ENCODE measurements at places on chromosomes 12 and 14.

DNA sequence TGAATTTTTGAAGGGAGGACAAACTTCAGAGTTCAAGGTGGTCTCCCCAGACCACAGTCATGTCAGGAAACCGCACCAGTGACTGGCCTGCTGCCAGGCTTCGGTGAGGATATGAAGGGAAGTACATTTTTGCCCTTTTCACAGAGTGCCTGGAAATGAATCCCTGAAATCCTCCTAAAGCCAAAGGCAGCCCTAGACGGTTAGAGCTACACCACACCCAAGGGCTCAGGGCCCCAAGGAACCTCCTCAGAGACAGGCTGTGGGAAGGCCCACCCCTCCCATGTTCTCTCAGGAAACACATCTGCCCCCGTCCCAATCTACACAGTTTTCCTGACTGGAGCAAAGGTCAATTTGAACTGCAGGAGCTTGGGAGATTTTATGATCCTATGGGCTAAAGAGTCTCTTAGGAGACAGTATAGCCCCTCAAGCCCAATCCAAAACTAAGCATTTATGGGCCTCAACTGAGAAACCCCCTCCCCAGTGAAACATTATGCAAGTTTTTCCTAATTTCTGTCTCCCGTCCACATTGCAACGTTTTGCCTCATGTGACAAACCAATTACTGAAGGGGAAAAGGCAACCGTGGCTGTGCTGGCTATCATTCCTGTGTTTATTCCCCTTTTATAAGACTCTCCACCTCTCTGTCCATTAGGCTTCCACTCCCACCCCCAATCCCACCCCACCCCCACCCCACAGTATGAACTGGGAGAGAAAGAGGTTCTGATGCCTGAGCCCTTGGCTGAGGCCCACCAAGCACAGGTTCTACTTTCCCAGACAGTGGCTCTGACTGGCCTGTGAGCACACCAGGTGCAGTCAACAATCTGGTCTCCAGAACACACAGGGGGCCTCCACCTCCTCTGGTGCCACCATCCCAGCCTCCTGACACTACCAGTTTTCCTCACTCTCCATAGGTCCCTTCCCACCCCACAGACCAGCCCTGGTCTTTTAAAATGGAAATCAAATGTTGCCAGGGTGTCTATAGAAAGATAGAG lies 9.6 kb upstream of the RNASE1 start:
- DNase-seq = no peak

DNA sequence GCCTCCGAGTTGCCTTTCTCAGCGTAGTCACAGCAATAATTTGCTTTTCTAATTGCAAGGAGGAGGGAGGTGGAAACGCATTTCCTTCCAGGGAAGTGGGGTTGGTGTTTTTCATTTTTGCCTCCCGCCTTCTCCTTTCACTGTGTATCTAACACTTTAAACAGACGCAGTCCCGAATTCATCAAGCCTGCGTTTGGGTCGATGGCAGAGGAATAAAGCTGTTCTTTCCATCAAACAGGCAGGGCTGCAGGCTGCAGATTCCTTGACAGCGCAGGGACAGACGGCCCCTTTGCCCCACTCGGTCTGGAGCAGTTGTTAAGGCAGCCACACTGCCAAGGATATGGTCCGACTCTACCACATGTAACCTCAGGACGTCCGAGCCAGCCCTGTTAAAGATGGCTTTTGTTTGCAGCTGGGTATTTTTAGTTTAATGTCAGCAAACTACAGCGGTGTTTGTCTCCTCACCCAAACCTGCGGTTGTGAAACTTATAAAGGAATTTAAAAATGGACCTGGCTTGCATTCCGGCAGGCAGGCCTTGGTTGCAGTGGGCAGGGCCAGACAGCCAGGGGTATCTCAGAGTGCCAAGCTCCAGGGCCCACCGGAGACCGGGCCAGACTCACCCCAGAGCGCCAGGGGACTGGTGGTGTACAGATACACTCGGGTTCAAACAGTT lies 2.1 kb downstream of the CHST11 start:
- DNase-seq = no peak

DNA sequence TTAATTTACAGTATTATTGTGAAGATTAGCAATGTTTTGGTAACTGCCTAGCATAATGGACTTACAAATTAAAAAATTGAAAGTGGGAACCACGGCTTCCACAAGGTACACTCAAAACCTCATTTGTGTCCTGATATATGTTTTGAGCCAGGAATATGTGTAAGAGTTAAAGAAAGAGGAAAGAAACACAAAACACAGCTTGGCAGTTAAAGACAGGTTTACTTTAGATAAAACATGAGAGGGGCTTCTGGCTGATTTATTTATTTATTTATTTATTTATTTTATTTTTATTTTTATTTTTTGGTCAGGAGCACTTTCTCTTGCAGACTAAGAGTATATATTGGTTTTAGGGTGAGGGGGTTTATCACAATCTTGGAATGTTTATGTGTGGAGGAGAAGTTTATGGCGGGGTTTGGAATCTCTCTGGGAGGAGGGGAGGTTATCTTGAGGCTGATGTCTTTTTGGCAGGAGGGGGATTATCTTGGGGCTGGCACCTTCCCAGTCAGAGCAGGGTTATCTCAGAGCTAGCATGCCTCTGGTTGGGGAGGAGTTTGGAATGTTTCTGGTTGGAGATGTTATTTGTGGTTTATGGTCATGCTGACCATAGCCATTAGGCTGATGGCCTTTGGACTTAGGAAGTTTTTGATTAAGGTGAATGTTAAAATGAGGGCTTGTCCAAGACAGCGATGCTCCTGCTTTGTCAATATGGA lies 436.7 kb downstream of the DAD1 start:
- no peak for DNase-seq

GRCh38 chr12:47551426-47551851 lies 154.4 kb downstream of the RPAP3 start:
- no peak for DNase-seq

GRCh38 chr12:132600048-132601032 lies 10.0 kb downstream of the LRCOL1 start:
- DNase-seq = no peak

GRCh38 chr12:88327276-88327675 lies 185.2 kb downstream of the TMTC3 start:
- DNase-seq = no peak

DNA sequence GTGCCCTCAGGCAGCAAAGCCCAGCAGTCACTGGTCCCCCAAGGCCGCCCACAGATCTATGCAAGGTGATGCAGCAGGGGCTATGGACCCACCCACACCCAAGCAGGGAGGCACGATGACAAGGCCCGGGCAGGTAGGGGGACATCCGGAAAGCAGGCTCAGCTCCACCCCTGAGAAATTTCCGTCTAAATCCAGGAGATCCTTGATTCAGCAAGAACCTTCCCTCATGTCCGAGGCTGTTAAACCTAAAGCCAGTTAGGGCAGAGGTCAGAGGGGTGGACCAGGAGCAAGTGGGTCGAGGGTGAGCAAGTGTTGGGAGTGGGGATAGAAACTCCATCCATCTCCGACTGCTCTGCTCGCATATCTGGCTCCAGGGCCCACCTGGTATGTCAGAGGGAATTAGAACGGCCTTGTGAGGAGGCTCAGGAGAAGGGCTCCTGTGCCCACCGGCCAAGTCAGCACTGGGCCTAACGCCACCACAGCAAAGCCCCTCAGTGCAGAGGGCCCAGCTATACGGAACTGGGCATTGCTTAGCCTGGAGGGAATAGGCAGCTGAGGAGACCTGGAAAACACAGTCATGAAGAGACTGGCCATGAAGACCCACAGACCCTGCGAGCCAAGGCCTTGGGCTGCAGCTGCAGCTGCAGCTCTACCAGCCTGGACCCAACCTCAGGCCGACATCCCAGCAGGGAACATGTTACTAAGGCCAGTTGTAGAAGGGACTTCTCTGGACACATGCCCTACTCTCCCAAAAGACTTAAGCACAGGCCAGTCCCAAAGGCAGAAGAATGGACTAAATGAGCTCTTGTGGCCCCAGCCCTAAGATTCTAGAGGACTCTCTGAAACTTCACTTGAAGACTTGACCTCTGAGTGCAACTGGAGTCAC lies 34.3 kb downstream of the DAD1 start:
- DNase-seq = no peak
